ENCODE measurements at places on chromosomes 16 and 17.
A peak's percentile ranks its signal among the peaks of the same experiment; 100 is the strongest.

- no peak for DNase-seq
Measured at GRCh38 chr17:58387834-58388233, 29.5 kb downstream of the RNF43 start.

DNA sequence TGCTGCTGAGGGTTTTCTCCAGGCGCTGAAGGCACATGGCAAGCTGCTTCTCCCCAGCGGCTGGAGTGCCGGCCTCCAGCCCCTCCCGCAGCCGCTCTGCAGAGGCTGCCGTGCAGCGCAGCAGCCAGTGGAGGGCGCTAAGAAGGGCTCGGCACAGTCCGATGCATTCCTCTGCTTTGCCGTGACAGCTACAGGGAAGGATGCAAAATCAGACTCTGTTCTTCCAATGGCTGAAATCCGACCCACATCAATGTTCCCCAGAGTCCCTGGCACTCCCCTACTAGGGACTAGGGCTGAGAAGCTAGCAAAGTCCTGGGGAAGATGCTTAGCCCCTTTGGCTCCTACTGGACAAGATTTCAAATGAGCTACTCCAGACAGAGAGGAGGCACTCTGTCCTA is 19.0 kb downstream of the MED24 start:
- no peak for DNase-seq

DNA sequence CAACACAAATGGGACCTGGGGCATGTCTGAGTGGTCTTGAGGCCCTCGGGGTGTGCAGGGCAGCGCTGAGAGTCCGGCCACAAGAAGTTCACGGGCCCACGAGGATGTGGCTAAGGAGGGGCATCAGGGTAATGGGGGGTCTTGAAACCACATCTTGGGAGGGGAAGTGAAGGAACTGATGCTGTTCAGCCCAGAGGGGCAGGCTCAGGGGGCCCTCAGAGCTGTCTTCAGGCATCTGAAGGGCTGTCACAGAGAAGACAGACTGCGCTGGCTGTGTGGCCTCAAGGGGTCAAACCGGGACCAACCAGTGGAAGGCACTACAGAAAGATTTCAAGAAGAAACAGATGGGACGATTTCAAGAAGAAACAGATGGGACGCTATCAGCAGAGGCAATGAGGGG is 45.1 kb downstream of the ZNF423 start:
- DNase-seq, result no peak

GRCh38 chr16:2912330-2913199 is 834 bp downstream of the FLYWCH1 start:
- peak; percentile 31 for DNase-seq

- no peak for DNase-seq
Measured at GRCh38 chr16:4214215-4214621, 27.7 kb downstream of the SRL start.

DNA sequence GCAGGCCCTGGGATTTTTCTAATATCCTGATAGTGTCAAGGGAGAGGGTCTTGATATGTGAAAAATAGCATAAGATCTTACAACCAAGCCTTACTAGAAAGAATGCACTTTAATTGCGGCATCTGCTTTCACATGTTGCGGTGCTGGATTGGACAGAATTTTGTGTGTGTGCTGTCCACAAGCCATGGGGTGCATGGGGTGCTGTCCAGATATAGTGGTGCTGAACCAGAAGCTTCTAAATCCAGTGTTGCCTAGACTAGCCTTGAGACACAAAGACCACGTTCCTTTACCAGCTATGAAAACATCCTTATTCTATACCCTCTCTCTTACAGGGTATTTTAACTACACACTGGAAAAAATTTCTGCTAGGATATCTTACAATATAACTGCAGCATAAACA is 244.0 kb downstream of the TMEM114 start:
- DNase-seq, result no peak

- no peak for DNase-seq
Measured at GRCh38 chr17:35210741-35211140, 16.5 kb upstream of the SLC35G3 start.

GRCh38 chr16:20291208-20292206 is 35.8 kb downstream of the GP2 start:
- DNase-seq, result no peak

DNA sequence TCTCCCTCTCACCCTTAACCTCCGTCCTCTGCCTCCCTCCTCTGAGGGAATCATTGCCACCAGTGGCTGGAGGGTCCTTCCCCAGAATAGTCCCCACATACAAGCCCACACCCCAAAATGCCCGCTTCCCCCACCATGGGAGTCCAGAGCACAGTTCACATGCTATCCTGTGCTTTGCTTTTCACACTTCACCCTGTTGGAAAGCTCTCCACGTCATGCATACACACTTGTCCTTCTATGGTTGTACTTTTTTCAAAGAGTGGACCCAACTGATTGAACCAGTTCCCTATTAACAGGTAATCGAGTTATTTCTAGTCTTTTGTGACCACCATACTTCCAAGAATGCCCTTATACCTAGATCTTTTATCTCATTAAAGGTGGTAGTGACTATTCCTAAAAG is 23.8 kb upstream of the KIFC3 start:
- DNase-seq, result no peak

DNA sequence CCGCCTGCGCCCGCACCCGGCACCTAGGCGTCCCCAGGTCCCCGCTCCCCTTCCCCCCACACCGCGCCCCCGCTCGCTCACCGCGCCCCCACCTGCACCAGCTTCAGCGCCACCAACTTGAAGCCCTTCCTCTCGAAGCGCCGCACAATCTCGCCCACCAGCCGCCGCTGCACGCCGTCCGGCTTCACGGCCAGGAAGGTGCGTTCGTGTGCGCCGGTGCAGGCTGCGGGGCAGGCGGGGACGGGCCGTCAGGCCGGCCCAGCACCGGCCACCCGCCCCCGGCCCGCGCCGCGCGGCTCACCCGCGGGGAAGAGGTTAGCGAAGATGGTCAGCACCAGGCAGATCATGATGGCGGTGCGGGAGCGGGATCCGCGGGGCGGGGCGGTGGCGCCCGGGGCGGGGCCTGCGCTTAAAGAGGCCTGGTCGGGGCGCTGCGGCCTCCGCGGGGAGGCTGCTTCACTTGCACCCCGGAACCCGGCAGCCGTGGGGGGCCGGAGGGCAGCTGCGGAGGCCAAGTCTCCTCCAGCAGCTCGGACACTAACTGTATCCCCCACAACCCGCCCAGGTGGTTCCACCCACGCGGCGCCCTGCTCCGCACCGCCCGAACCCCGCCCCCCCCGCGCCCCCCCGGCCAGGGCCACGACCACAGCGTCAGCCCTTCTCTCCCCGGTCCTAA is at the start of gene NME3:
Gene NME3 (minus strand): TSS at position 356 of the 676 bp plus-strand sequence. CDS start 9 bp downstream, at position 347.
- peak; percentile 75 for DNase-seq

DNA sequence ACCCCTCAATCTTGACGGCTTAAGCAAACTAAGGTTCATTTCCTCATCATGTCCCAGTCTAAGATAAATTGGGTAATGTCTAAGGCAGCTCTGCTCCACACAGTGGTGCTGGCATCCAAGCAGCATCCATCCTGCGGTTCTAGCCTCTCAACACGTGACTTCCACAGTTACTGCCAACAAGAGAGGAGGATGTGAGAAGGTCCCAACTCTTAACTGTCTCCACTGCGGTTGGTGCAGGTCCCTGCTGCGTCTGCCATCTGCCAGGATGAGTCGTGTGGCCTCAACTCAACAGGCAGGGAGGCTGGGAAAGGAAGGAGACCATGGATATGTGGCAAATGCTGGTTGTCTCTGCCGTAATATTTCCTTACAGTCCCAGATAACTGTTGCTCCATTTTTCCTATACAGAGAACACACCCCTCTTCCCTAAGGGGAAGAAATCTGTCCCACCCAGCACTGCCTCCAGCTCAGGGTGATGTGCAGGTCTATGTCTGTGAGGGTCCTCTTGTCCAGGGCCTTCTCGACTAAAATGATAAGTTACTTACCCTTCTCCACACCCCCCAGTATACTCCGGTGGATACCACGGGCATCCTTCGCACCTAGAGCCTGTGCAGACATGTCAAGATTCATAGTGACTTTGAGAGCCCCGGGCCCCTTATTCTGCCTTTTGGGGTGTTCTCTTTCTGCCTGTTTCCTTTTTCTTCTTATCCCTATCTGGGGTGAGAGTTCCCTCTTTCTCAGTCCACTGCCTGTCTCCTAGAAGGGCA is 64.7 kb downstream of the KCNJ18 start:
- DNase-seq, result no peak

- peak; percentile 14 for DNase-seq
Measured at GRCh38 chr17:39018267-39019134, 51.3 kb upstream of the FBXO47 start.

DNA sequence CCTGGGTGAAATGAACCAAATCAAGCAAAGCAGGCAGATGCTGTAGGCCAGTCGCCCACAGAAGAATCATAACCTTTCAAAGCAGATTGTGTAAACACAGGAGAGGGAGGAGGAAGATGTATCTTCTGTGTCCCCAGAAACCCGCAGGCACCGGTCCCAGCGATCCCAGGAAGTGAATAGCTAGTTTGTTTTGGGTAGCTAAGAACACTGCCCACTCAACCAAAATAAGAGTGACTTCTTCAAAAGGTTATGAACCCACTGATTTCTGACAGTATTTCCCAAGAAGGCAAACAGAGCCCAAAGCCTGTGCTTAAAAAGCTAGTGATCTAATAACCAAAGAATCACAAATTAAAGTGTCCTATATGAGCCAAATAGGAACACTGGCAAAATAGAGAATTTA is 67.8 kb downstream of the GRIN2A start:
- DNase-seq, result no peak

GRCh38 chr16:79595231-79595641 is 5.3 kb downstream of the MAF start:
- no peak for DNase-seq

GRCh38 chr16:82867485-82867884 is 240.7 kb downstream of the CDH13 start:
- no peak for DNase-seq

GRCh38 chr16:79298894-79299799 is 301.4 kb downstream of the MAF start:
- DNase-seq, result no peak

GRCh38 chr17:39744075-39744835 is 6.5 kb downstream of the GRB7 start:
- DNase-seq, result no peak

- DNase-seq, result no peak
Measured at GRCh38 chr16:62751218-62751617, 715.0 kb upstream of the CDH8 start.

DNA sequence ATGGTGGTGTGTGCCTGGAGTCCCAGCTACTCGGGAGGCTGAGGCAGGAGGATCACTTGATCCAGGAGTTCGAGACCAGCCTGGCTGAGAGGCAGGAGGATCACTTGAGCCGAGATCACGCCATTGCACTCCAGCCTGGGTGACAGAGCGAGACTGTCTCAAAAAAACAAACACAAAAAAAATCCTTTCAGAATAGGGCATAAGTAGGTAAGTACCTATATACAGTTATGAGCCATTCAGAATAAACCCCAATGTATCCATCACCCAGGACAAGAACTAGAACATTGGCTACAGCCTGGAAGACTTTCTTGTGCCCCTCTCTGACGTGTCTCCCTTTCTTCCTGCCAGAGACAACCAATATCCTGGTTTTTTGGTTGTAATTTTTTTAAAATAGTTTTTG is 54.3 kb downstream of the CYB5B start:
- DNase-seq, result no peak

DNA sequence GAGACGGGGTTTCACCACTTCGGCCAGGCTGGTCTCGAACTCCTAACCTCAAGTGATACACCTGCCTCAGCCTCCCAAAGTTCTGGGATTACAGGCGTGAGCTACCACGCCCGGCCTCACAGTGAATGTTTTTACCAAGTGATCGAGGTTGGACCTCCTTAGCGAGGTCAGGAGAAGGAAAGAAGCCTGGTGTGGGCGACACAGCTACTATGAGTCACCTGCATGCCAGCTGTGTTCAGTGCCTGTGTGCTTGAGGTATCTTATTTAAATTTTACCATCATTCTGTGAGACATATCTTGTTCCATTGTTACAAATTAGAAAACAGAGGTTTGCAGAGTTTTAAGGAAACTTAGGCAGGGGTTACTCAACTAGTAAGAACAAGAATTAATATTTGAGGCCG is 174.8 kb upstream of the DYNLRB2 start:
- DNase-seq, result no peak

DNA sequence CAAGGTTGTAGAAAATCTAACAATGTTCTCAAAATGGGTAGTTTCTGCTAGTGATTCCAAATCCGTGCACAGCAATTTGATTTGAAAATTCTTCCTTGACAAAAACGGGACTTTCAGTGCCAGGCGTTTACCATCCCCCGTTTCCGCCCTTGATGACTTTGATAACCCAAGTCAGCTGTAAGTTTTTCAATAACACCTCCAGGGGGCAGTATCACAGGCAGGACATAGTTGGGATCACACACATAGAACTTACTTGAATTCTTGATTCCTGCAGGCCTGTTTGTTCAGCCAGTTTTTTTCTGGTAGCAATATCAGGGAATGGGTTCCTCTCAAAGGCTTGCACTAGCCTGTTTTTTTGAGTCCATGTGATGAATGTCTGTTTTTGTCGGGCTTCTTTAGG is 5.6 kb downstream of the DUXB start:
- DNase-seq, result no peak

GRCh38 chr17:74957935-74958740 is 14.4 kb downstream of the HID1 start:
- DNase-seq, result peak; percentile 80

GRCh38 chr17:260944-261343 is 79.5 kb upstream of the DOC2B start:
- no peak for DNase-seq

DNA sequence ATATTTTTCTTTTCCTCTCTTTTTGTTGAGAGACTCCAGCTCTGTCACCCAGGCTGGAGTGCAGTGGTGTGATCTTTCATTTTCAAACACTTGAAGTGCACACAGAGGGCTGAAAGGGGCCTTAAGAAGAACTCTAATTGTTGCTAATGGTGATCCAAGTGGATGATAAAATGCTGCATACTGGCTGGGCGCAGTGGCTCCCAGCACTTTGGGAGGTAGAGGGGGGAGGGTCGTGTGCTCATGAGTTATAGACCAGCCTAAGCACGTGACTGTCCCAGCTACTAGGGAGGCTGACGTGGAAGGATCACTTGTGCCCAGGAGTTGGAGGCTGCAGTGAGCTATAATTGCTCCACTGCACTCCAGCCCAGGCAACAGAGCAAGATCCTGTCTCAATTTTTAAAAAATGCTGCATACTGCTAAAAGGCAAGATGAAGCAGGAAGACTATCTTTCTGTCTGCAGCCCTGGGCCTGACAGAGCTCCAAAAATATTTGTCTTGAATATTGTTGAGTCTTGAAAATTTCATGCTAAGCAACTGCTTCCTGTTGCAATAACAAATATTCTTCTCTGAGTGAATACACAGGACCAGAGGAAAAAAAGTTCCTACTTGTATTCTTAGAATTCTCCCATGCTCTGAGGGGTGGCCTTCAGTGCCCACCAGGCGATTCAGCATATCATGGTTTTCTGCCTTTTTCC is 63.7 kb upstream of the AKTIP start:
- no peak for DNase-seq

- no peak for DNase-seq
Measured at GRCh38 chr16:48274476-48274875, 27.1 kb upstream of the ABCC11 start.

GRCh38 chr17:40025559-40025958 is 10.3 kb downstream of the CSF3 start:
- no peak for DNase-seq
